ENCODE measurements at places on chromosomes 2 and 18.

- DNase-seq, result peak; percentile 15
Observed at GRCh38 chr2:166167449-166167848, 39.6 kb upstream of the SCN1A start.

DNA sequence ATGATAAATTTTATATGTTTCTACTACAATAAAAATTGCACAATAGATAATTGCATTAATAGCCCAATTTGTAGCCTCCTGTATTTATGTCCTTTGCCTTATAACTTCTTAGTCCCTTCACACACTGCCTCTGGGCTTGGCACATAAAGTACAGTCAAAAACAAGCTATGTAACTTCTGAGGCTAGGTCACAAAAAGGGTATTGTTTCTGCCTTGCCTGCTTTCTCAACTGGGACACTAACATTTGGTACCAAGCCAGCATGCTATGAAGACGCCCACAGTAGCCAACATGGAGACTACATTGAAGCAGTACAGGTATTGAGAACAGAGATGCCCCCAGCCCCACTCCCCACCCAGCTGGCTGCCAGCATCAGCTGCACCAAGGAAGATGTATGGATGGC lies 5.4 kb upstream of the SLC3A1 start:
- no peak for DNase-seq

GRCh38 chr2:54909001-54909400 lies 141.2 kb downstream of the RTN4 start:
- DNase-seq, result no peak

DNA sequence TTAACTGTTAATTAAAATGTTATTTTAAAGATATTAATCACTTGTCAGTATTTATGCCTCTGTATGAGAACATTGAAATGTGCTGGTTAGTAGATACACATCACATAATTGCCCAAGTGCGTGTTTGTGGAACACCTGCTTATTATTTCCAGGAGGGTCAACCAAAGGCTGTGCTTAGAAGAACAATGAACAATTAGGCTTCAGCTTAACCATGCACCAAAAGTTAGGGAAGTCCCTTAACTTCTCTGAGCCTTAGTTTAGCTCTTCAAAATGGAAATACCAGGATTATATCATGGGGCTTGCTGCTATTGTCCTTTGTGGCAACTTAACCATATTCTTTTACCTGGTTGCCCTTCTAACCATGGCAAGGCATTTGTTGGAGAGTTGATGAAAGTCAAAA lies 43.0 kb upstream of the PLA2R1 start:
- DNase-seq, result no peak

Measured in kidney tubule cell (primary cell).